ENCODE measurements at places on chromosomes 1 and 21. TPM values are rescaled to one million over a fixed set of nuclear protein-coding genes. Genes with fewer than 3 reads are reported as not detected.

DNA sequence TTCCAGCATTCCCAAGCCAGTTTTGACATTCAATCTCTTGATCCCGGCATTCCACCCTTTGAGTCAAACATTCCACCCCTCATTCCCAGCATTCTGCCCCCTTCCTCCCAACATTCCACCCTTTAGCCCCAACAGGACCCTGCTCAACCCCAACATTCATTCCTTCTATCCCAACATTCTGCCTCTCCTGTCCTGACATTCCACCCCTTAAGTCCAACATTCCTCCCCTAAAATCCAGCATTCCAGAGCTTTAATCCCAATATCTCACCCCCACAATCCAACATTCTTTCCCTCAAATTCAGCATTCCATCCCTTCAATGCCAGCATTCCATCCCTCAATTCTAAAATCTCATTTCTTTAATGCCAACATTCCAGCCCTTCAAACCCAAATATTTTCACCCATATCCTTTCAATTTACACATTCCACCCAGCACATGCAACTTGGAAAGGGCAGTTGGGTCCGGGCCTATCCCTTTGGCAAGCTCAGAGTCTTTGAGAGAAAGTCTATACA, 22.9 kb downstream of the DDX20 start:
- DNase-seq = no peak

GRCh38 chr21:42844411-42845113, 34.8 kb downstream of the WDR4 start:
- DNase-seq = peak; percentile 43

LAMB3 gene
- 0.53 TPM for total RNA-seq

- DNase-seq = no peak
Observed at GRCh38 chr1:154697710-154698109, 89.7 kb upstream of the ADAR start.

DNA sequence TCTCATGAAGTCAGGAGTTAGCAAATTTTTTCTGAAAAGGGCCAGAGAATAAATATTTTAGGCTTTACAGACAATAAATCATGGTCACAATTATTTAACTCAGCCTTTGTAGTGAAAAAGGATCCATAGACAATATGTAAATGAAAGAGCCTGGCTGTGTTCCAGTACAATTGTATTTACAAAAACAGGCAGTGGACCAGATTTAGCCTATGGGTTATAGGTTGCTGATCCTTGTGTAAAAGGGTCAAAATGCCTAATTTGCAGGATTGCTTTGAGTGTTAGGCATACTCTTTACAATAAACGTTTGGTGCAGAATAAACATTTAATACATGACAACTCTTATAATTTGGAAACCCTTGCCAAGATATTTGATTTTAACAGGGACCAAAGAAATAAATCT, 6.5 kb downstream of the SLAMF7 start:
- DNase-seq = no peak

GRCh38 chr21:25887646-25888306, 153.0 kb downstream of the GABPA start:
- DNase-seq = no peak

- peak; percentile 66 for DNase-seq
Observed at GRCh38 chr1:7460807-7461206, 310.3 kb upstream of the VAMP3 start.

NECTIN4 gene
- total RNA-seq = not detected

ELAVL4 gene
- 10.3 TPM for total RNA-seq

GRCh38 chr1:20404466-20404865, 81.5 kb downstream of the CAMK2N1 start:
- peak; percentile 71 for DNase-seq

GRCh38 chr1:156602557-156602993, 1.3 kb upstream of the GPATCH4 start:
- DNase-seq = no peak

GRCh38 chr1:225437710-225438437, 10.0 kb upstream of the LBR start:
- peak; percentile 78 for DNase-seq

DNA sequence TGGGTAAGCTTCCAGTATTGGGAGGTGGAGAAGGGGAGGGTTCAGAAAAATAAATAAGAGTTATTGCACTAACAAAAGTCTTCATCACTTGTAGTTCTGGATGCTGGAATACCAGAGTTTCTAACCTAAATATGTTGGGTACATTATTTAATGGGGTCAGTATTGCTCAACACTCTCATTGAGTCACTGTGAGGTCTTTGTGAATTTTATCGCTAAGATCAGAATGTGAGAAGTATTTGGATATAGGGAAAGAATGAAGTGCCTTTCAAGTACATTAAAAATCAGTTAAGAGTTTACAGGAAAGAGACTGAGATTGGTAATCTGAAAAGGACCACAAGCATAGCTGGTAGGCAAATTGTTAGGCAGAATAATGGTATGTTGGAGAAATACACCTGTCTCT, 8.8 kb downstream of the SNRPE start:
- no peak for DNase-seq

- DNase-seq = peak; percentile 52
Observed at GRCh38 chr21:28580585-28580984, 412.1 kb downstream of the LTN1 start.

DNA sequence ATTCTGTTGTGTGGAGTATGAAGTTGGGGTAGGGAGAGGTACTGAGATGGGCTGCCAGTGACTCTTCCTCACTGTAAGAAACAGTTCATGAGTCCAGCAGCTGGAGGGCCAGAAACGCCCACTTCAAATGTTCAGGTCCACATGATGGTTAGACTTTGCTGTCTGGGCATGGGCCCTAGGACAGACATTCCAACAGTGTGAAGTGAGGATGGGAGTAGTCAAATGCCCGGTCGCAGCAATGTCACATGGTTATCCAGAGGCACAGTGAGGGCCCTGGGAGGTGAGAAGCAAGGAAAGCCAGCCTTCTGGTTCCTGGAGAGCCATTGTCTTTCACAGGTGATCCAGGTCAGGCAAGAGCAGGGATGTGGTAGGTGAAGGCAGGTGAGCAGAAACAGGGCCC, 304.4 kb downstream of the HHAT start:
- DNase-seq = no peak

DNA sequence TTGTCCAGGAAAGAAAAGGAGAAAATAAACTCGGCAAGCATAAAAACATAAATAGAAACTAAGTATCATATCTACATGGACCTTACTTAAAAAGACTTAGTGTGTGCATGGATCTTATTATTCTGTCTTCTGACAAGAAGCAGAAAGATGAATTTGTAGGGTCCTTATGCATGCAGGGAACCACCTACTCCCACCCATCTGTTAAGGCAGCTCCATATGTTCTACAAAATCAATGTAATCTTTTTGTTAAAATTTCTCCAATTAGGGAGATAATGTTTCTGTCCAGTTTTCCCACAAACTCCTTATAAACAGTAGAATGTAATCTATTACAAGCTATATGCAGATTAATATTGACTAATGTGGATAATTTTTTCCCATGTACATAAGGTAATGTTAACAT, 13.9 kb upstream of the PTPN14 start:
- DNase-seq = no peak

GRCh38 chr1:89311757-89312156, 39.1 kb upstream of the GBP5 start:
- DNase-seq = no peak

DNA sequence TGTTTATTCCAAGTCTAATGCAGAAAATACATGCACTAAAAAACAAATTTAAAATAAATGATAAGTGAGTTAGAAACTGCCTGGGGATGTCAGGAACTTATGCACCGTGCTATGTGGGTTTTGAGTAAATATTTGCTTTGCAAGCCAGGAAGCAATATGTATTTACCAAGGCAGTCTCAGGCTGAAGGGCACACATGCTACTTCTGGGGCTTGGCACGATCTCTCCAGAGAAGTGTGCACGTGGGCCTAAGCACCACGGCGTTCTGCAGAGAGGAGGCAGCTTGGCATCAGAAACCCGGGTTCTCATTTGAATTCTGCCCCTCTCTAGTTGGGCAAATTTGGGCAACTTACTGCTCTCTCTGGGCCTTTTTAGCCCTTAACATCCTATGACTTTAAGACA, 72.6 kb upstream of the ROR1 start:
- DNase-seq = no peak

Data from endodermal cell (in vitro differentiated cells).